ENCODE measurements at places on chromosomes 2 and 18. TPM values are rescaled to one million over a fixed set of nuclear protein-coding genes. Genes with fewer than 3 reads are reported as not detected.

RNU2-63P gene
- total RNA-seq = 22.2 TPM

DNA sequence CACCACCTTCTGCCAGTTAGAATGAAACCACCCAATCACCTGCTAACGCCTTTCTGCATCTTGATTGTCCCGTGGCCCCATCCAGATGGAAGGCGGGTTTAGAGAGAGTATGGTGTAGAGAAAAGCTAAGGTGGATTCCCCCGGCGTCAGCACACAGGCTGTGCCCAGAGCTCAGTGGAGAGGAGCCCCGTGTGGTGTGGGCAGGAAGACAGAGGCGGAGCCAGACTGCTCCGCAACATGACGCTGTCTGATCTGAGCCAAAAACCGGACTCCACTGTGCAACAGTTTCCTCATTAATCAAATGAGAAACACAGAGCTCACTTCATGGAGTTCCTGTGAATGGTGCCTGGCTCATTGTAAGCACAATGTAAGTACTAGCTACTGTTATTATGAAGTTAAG lies 448.1 kb upstream of the SMIM21 start:
- DNase-seq = no peak
- H3K4me1 ChIP-seq = no peaks in the 10 kb centered on the region
- no peak overlapping the region for H3K27ac ChIP-seq
- no peak overlapping the region for H3K4me3 ChIP-seq
- peaks cover 6% of the 10 kb centered on the region for H3K27me3 ChIP-seq
- H3K36me3 ChIP-seq = no peaks in the 10 kb centered on the region

GRCh38 chr2:234162861-234163260 lies 112.4 kb downstream of the SPP2 start:
- no peak overlapping the region for H3K27ac ChIP-seq
- H3K4me3 ChIP-seq = no peak overlapping the region
- no peak for DNase-seq
- no peaks in the 10 kb centered on the region for H3K27me3 ChIP-seq
- H3K4me1 ChIP-seq = peaks cover 20% of the 10 kb centered on the region
- H3K36me3 ChIP-seq = no peaks in the 10 kb centered on the region

DNA sequence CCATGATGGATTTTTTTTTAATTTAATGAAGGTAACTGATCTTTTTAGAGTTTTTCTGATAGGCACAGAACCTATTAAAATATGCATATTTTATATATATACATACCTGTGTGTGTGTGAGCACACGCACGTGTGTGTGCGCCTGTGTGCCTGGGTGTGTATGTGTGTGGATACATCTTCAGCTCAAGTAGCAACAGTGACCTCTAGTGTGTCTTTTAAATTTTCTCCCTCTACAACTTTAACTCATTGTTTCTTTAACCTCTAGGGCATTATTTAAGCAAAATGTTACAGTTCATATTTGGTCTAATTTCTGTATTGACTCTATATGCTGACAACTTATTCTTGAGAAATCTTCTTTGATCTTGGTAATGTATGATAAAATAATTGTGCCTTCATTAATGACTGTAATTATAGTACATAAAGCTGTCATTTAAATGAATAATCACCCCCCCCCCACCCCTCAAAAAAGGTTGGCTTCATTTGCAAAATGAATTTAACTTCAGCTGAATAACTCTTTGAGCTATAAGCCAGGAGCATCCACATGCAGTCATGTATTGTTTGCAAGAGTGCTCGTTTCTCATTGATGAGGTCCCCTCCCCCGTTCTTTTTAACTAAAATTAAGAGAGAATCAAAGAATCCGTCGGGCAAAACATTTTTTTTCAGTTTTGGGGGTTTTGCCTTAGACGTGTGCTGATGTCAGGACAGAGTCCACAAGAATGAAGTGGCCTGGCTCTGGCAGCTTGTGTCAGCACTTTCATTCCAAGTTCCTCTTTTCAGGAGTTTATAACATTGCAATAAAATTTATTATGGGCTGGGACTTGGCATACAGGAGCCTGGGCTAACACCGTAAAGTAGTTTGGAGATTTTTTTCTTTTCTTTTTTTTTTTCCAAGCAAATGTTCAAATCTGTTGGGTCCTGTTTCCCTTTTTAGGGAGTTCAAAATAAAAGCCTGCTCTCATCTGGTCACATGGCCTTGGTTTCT lies 80.0 kb downstream of the ETAA1 start:
- H3K4me1 ChIP-seq = no peaks in the 10 kb centered on the region
- H3K27me3 ChIP-seq = peaks cover 11% of the 10 kb centered on the region
- H3K27ac ChIP-seq = no peak overlapping the region
- no peaks in the 10 kb centered on the region for H3K36me3 ChIP-seq
- no peak for DNase-seq
- H3K4me3 ChIP-seq = no peak overlapping the region

DNA sequence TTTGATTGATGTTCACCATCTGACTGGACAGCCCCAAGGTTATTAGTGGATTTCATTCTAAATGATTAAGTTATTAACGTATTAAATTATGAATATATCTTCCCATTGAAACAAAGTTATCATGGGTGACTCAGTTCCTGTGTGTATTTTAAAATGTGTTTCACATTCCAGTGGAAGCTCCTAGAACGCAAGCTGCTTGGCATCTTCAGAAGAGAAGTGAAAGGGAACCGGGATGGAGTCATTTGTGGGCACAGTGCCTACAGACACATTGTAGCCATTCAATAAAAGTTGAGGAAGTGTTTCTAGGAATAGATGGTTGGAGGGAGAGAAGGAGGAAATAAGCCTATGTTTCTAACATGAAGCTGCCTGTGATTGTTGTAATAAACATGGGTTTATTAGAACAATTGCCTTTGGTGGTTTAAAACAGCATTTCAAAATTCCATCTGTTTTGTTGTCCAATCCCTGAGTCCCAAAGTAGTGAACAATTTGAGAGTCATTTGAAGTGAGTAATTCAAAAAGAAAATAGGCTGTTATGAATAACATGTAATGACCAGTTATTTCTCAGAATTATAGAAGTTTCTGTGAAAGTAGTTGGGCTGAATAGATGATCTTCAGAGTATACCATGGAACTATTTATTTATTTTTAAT lies 143.5 kb downstream of the PKP4 start:
- H3K27ac ChIP-seq = no peak overlapping the region
- no peak for DNase-seq
- no peaks in the 10 kb centered on the region for H3K27me3 ChIP-seq
- H3K36me3 ChIP-seq = no peaks in the 10 kb centered on the region
- no peaks in the 10 kb centered on the region for H3K4me1 ChIP-seq

GRCh38 chr2:83756219-83756618 lies 702.9 kb downstream of the SUCLG1 start:
- DNase-seq = no peak
- H3K4me3 ChIP-seq = no peak overlapping the region
- no peaks in the 10 kb centered on the region for H3K4me1 ChIP-seq
- no peak overlapping the region for H3K27ac ChIP-seq

- H3K4me1 ChIP-seq = peaks cover 69% of the 10 kb centered on the region
- peak overlapping the region; percentile 96 for H3K4me3 ChIP-seq
- no peak for DNase-seq
- H3K27ac ChIP-seq = peak overlapping the region; percentile 96
- no peaks in the 10 kb centered on the region for H3K27me3 ChIP-seq
These were observed 1.2 kb downstream of the PTPN4 start for GRCh38 chr2:119760956-119761275.

GRCh38 chr2:96819128-96819875 lies 3.2 kb downstream of the CNNM3 start:
- H3K4me1 ChIP-seq = peaks cover 52% of the 10 kb centered on the region
- H3K36me3 ChIP-seq = peaks cover 4% of the 10 kb centered on the region
- H3K27ac ChIP-seq = peak overlapping the region; percentile 12
- DNase-seq = no peak

SNED1 gene
- 4.1 TPM for total RNA-seq

GRCh38 chr18:23121133-23121532 lies 14.2 kb upstream of the CABLES1 start:
- no peaks in the 10 kb centered on the region for H3K4me1 ChIP-seq
- H3K27me3 ChIP-seq = no peaks in the 10 kb centered on the region
- H3K4me3 ChIP-seq = no peak overlapping the region
- H3K36me3 ChIP-seq = no peaks in the 10 kb centered on the region
- no peak for DNase-seq

DNA sequence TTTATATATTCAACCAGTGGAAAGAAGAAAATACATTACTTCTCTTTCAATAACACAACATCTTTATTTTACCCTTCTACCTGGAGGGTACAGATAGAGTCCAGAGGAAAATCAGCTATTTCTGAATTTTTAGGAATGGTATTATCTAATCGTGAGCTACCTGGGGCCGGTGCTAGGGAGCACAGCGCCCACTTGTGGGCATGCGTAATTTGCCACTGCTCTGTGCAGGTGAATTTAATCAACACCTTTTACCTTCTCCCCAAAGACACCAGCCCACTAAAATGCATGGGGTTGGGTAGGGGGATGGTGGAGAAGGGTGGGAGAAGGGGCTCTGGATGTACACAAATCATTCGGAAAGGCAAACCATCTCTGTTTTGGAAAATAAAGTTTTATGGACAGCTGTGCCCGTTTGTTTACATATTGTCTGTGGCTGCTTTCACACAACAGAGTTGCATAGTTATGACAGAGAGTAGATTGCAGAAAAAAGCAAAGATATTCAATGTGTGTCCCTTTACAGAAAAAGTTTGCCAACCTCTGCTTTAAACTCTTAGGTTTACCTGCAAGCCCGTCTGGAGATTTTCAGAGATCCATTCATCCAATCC lies 51.5 kb upstream of the DCC start:
- H3K4me3 ChIP-seq = no peak overlapping the region
- H3K27me3 ChIP-seq = no peaks in the 10 kb centered on the region
- peak; percentile 8 for DNase-seq
